Renal cortical epithelial cell (primary cell): ENCODE measurements at places on chromosomes 1 and 21. TPM values are rescaled to one million over a fixed set of nuclear protein-coding genes. Genes with fewer than 3 reads are reported as not detected.

PROK1 gene
- not detected in 2 replicates for total RNA-seq

SERTAD4 gene
- 3.0 and 4.0 TPM in 2 replicates for total RNA-seq

RNF186 gene
- total RNA-seq: 0.05 TPM in 1 of 2 replicates, not detected in the other

S100A16 gene
- 406 and 1,037 TPM in 2 replicates for total RNA-seq

CDCA8 gene
- total RNA-seq: 1.3 and 6.8 TPM in 2 replicates

RHCE gene
- 0.15 and 1.2 TPM in 2 replicates for total RNA-seq

FGR gene
- total RNA-seq: 0.10 TPM in 1 of 2 replicates, not detected in the other

OR2L2 gene
- total RNA-seq: not detected in 2 replicates

C1orf146 gene
- not detected in 2 replicates for total RNA-seq

PRAMEF6 gene
- not detected in 2 replicates for total RNA-seq

GSTM3 gene
- total RNA-seq: 75.2 and 85.6 TPM in 2 replicates

VSIG8 gene
- not detected in 2 replicates for total RNA-seq

VPS13D gene
- 20.0 and 74.1 TPM in 2 replicates for total RNA-seq

S100A8 gene
- not detected in 2 replicates for total RNA-seq

MYOM3 gene
- 1.5 and 9.0 TPM in 2 replicates for total RNA-seq

STMN1 gene
- 69.2 and 143 TPM in 2 replicates for total RNA-seq

GNG12 gene
- 207 and 230 TPM in 2 replicates for total RNA-seq

GRIK1 gene
- not detected in 2 replicates for total RNA-seq

CLIC6 gene
- 0.50 and 2.3 TPM in 2 replicates for total RNA-seq

PADI2 gene
- 1.5 and 147 TPM in 2 replicates for total RNA-seq

CRYAA gene
- not detected in 2 replicates for total RNA-seq

FOXD3 gene
- total RNA-seq: not detected in 2 replicates

SPRR3 gene
- total RNA-seq: not detected in 2 replicates

SLAMF7 gene
- total RNA-seq: 0.17 TPM in 1 of 2 replicates, not detected in the other

SLFNL1 gene
- total RNA-seq: 0.65 TPM in 1 of 2 replicates, not detected in the other
